ENCODE measurements at places on chromosomes 1 and 21. TPM values are rescaled to one million over a fixed set of nuclear protein-coding genes. Genes with fewer than 3 reads are reported as not detected.

CYP2J2 gene
- total RNA-seq, result 0.24 TPM

NBPF4 gene
- not detected for total RNA-seq

CHD1L gene
- 41.1 TPM for total RNA-seq

S100A14 gene
- total RNA-seq, result not detected

FCRL3 gene
- total RNA-seq, result not detected

SH2D1B gene
- total RNA-seq, result 0.05 TPM

BSND gene
- total RNA-seq, result not detected

MR1 gene
- total RNA-seq, result 21.1 TPM

OXCT2 gene
- total RNA-seq, result not detected

All from A172 (cell line).